ENCODE measurements at places on chromosomes 1 and 21. TPM values are rescaled to one million over a fixed set of nuclear protein-coding genes. Genes with fewer than 3 reads are reported as not detected.

PLEKHN1 gene
- total RNA-seq, result 5.0 TPM

C1orf185 gene
- total RNA-seq, result not detected

LRRC7 gene
- not detected for total RNA-seq

PRELP gene
- total RNA-seq, result 0.07 TPM

BSDC1 gene
- 41.8 TPM for total RNA-seq

RIIAD1 gene
- total RNA-seq, result not detected

MRPL55 gene
- 52.5 TPM for total RNA-seq

NCF2 gene
- 4.3 TPM for total RNA-seq

ACKR1 gene
- total RNA-seq, result not detected

CXADR gene
- total RNA-seq, result 0.14 TPM

ZNF281 gene
- 19.2 TPM for total RNA-seq

KRTAP10-1 gene
- total RNA-seq, result not detected

ELK4 gene
- 91.3 TPM for total RNA-seq

EPHX1 gene
- 3.1 TPM for total RNA-seq

L1TD1 gene
- total RNA-seq, result 0.05 TPM

All from activated naive CD4-positive, alpha-beta T cell treated with anti-CD3 and anti-CD28 coated beads, Interleukin-2, amount 50 U/mL, for 72 hours (primary cell).